ENCODE measurements at places on chromosomes 13 and 19. TPM values are rescaled to one million over a fixed set of nuclear protein-coding genes. Genes with fewer than 3 reads are reported as not detected.

- DNase-seq, result no peak
Observed at GRCh38 chr19:33421368-33421767, 47.9 kb downstream of the CEBPG start.

DNA sequence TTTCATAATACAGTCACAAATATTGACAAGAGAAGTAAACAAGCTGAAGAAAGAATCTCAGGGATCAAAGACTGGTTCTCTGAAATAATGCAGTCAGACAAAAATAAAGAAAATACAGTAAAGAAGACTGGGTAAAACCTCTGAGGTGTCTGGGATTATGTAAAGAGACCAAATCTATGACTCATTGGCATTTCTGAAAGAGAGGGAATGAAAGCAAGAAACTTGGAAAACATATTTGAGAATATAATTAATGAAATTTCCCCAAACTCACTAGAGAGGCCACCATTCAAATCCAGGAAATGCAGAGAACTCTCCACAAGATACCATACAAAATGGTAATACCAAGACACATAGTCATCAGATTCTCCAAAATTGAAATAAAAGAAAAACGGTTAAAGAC lies 53.0 kb upstream of the GPC6 start:
- peak; percentile 24 for DNase-seq

Gene INTS6
- total RNA-seq, result 57.8 TPM

- DNase-seq, result no peak
Observed at GRCh38 chr19:48964205-48965039, 687 bp upstream of the FTL start.

DNA sequence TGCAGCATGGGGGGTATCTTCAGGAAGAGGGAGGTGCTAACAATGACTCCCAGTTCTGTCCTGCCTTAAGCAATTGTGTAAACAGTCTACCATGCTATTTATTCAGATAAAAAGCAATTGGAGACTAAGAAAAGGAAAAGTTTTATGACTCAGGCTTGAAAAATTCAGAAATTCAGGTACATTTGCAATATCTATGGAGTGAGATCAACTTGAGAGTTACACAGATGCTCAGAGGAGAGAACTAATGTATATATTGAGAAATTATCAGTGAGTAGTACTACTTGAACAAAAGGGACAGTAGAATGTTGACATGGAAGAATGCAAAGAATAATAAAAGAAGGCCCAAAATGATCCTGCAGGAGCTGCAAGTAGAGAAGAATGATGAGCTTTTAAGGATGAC lies 277.6 kb upstream of the DACH1 start:
- DNase-seq, result no peak

Gene TICAM1
- 27.1 TPM for total RNA-seq

- DNase-seq, result no peak
Observed at GRCh38 chr13:18235172-18235571, 946.5 kb downstream of the TUBA3C start.

DNA sequence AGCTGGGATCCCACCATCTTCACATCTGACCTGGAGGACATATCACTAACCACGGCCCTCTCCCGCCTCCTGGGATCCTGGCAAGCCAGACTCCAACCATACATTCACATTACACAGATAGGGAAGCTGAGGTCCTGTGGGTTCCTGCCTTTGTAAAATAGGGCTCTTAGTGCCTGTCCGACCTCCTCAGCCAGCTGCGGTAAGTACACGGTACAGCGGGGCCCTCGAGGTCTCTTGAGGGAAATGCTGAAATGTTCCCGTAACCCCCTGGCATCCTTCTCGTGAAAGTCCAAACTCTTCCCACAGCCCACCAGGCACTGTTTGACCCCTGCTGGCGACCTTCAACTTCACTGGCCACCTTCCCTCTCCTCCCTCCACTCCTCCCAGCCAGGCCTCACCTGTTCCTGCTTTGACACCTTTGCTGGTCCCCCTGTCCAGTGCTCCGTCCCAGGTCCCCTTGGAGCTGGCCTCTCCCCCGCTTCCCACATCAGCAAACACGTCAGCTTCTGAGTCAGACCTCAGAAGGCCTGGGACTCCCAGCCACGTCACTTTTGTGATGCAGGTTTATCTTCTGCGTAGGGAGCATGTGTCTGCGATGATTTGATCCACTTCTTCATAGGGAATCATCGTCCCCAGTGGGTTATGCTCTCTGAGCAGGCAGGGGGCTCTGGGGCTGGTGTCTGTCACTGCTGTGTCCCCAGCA lies 8.8 kb upstream of the GNG7 start:
- DNase-seq, result no peak

GRCh38 chr19:56116606-56117005 lies 4.5 kb downstream of the ZNF787 start:
- DNase-seq, result no peak

DNA sequence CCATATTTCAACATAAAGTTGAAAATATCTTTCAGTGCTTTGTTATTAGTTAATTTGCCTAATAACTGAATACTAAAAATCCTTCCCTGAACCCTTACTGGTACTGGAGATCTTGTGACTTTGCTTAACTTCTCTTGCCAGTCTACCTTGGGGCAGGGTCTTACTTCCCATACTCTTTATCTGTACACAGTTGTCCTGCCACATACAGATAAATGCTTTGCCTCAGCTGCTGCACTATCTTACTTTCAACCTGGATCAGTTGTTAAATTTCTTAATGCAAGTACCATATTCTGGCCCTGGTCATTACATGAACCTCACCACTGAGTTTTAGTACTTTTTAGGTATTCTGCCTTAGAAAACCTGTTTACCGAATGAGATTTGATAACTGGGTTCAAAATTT lies 107.6 kb downstream of the PIBF1 start:
- no peak for DNase-seq

Gene TFDP1
- total RNA-seq, result 57.8 TPM

DNA sequence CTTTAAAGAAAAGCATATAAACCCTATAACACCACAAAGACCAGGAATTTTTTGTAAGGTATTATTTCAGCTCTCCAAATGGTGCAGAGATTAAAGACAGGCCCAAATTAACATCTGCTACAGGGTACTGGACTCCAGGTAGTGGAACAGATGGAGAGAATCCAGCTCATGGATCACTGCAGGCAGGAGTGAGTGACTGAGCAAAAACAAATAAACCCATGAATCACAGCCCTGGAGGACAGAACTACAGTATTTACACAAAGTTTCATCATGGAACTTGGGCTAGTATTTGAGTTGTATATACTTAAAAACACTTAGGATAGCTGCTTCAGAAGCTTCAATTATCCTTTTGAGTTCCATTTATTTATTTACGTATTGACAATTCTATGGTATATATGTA lies 132.8 kb upstream of the SPRY2 start:
- DNase-seq, result peak; percentile 69

- DNase-seq, result no peak
Observed at GRCh38 chr19:17946965-17947784, 14.4 kb downstream of the CCDC124 start.

DNA sequence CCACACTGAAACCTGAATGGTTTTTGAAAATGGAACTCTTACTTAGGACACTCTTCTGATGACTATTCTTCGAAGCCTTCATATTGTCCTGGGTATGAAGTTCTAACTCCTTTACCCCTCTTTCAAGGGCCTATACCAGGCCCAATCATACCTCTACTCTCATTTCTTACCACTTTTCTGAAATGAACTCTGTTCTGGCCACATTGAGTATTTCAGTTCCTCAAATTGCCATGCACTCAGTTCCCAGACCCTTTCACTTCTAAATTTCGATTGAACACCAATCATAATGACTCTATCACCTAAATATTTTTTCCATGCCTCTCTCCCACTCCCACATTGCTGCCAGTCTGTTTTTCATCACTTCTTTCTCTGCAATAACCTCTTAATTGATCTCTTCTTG lies 53.7 kb downstream of the LACC1 start:
- no peak for DNase-seq

DNA sequence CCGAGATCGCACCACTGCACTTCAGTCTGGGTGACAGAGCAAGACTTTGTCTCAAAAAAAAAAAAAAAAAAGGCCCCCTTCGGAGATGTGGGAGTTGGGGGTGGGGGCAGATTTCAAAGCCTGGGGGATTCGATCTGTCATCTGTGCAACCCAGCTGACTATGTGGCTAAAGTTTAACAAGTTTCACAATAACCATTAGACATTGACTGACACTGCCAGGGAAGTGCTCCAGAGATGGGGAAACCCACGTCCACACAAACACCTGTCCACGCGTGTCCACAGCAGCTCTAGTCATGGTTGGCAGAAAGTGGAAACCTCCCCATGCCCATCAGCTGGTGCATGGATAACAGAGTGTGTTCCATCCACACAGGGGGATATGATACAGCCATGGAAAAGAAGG lies 37.6 kb upstream of the HOMER3 start:
- DNase-seq, result no peak

Gene IFNL1
- not detected for total RNA-seq

- DNase-seq, result no peak
Observed at GRCh38 chr19:47036097-47036651, 12.2 kb downstream of the TMEM160 start.

DNA sequence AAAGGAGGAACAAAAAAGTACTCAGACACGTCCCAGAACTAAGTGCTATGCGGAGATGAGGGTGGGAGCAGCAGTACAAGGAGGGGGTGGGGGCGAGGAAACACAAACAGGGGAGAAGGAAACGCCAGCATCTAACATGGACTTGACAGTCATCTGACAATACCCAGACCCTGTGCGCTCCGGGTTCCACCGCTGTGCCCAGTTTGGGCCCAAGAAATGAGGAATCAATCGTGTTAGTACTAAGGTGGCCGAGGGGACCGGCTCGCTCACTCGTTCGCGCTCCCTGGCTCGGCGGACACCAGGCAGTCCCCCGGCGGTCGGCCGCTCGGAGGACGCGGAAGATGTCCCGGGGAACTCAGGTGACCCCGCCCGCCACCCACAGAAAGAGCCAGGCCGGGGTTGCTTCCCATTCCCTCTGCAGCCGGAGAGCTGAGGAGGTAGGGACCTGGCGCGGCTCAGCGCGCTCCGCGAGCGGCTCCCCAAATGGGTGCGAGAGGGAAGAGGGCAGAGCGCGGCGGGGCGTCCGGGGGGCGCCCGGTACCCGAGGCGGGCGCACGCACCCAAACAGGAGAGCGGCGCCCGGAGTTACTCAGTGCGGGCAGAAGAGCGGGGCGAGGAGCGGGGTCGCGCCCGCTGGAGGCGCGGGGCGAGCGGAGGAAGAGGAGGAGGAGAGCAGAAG lies 616 bp downstream of the TSHZ3 start:
- DNase-seq, result peak; percentile 69

- no peak for DNase-seq
Observed at GRCh38 chr13:55199134-55199533, 1941.6 kb upstream of the PRR20A start.

DNA sequence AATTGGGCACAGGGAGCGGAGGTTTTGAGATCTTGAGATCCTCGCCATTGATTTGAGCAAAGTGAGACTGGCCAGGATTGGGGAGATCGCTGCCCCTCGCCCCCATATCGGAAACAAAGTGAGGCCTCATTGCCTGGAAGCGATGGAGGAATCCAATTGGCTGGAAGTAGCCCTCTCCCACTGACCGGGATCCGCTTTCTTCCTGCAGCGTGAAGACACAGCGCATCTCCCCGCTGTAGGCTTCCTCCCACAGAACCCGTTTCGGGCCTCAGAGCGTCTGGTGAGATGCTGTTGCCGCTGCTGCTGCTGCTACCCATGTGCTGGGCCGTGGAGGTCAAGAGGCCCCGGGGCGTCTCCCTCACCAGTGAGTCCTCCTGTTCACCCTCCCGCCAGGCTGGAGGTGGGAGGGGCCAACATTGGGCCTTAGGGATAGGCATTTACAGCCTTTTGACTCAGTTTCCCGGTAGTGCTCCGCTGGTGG lies 438 bp downstream of the PRKCSH start:
- no peak for DNase-seq

Gene FPR2
- total RNA-seq, result not detected

DNA sequence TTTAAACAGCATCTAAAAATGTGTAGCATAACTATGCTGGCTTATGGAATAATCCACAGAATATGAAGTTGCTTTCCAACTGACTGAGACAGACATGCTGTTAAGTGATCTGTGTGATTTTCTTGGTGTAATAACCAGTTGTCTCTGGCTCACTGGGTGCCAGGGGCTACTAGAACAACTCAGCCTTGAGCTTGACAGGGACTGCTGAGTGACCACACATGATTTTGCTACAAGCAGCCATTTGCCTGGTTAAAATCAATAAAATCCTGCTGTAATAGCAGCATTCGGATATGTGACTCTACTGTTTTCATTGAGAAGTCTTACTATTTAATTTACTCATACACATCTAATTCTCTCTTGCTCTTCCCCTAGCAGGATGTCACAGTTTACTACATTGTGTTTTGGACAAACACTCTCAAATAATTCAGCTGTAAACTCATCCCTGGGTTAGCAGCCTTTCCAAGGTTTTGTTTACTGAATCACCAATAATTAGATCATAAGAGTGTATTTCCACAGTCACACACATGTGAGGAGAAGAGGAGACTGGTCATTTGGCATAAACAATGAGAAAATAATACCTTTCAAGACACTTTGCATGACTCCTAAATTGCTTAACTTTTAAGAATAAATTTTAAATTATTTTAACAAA lies 426.2 kb downstream of the PCDH9 start:
- no peak for DNase-seq

DNA sequence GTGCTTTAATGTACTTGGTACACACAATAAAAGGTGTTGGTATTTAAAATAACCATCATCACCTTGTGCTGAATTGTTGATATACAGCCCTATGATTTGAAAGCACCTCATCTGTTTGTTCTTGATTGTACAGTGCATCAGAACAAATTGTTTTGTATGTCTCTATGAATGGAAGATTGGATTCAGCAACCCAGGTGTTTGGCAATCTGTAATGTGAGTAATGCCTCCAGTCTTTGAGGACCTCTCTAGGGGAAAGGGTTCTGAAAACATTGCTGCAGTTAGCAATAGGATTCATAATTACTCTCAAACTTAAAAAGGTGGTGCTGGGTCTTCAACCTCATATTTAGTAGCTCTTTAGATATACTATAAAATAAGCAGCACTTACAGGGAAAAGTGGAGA lies 341.8 kb downstream of the OXGR1 start:
- no peak for DNase-seq

GRCh38 chr13:20389696-20390525 lies 135.7 kb downstream of the CRYL1 start:
- DNase-seq, result no peak

Gene POGLUT2
- 6.9 TPM for total RNA-seq

Gene RXFP2
- total RNA-seq, result not detected

GRCh38 chr19:39512988-39513387 lies 2.0 kb upstream of the SELENOV start:
- DNase-seq, result no peak

All from mammary epithelial cell (primary cell).